ENCODE measurements at places on chromosomes 2 and 18.

DNA sequence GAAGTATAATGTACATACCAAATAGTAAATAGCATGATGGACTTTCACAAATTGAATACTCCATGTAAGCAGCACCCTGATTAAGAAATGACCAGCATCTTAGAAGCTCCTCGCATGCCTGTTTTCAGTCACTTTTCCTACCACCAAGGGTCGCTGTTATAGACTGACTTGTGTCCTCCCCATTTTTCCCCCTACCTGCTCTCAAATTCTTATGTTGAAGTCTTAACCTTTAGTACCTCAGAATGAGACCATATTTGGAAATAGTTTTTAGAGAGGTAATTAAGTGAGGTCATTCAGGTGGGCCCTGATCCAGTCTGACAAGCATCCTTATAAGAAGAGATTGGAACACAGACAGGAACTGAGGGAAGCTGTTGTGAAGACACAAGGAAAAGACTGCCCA, 125.9 kb downstream of the LYPD6 start:
- DNase-seq: no peak

- DNase-seq: no peak
These were observed 1.3 kb downstream of the AOX1 start for GRCh38 chr2:200587007-200587616.

DNA sequence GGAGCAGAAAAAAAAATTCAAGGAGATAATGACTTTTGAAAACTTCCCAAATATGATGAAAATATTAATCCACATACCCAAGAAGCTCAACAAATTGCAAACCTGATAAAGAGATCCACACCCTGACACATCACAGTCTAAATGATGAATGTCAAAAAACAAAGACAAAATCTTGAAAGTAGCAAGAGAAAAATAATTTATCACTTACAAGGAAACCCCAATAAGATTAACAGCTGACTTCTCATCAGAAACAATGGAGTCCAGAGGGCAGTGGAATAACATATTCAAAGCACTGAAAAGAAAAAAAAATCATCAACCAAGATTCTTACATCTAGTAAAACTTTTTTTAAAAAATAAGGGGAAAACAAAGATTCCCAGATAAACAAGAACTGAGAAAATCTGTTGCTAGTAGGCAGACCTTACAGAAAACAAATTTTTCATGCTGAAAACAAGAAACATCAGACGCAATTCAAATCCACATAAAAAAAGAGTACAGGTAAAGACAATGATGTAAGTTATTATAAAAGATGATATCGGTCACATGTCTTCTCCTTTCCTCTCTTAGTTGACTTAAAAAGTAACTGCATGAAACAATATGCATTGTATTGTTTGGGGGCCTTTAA, 21.3 kb downstream of the SLC66A2 start:
- DNase-seq: no peak

DNA sequence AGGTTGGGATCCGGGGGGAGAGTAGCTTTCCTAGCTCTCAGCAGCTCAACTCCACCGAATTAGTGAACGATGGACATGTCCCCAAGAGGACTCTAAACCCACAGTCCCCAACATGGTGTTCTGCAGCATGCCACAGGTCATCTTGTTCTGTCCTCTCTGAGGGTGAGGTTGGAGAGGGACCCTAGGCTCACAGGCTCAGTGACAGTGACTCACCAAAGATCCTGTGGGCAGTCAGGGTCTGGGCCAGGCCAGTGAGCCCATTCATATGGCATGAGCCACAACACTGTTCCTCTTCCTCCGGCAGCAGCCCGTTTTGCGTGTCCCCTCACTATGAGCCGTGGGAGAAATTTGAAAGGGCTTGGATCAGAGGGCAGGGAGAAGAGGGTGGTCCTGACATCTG, 2.8 kb upstream of the SLC20A1 start:
- DNase-seq: no peak

DNA sequence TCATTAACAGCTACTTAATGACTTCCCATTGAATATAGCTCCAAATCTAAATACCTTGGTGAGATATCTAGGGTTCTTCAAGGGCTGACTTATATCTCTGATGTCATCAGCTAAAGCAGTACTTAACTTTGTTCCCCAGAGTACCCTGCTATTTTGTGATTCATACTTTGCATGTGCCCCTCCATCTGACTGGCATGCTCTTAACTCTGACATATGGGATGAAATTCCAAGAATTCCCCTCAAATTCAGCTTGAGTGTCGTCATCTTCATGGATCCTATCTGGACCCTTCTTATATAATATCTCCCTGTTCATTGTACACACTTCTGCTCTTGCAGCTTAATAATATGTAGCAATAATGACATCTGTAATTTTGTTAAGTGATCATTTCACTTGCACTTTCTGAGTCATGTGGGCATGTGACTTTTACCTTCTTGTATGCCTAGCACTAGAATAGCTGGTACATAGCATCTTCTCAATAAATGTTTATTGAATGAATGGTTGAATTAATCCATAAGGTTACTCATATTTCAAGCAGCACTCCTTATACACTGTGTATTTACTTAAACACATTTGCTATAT, 172.9 kb downstream of the WDR7 start:
- no peak for DNase-seq

GRCh38 chr2:210544831-210545230, 11.6 kb upstream of the CPS1 start:
- no peak for DNase-seq

DNA sequence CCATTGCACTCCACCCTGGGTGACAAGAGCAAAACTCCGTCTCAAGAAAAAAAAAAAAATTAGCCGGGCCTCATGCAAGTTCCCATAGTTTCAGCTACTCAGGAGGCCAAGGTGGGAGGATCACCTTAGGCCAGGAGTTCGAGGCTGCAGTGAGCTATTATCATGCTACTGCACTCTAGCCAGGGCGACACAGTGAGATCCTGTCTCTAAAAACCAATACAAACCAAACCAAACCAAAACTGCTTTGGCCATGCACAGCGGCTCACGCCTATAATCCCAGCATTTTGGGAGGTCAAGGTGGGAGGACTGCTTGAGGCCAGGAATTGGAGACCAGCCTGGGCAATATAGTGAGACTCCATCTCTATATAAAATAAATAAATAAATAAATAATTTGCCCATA, 19.1 kb downstream of the NIFK start:
- no peak for DNase-seq

GRCh38 chr2:236963631-236964182, 122.0 kb upstream of the COPS8 start:
- no peak for DNase-seq

- DNase-seq: no peak
These were observed 3.9 kb upstream of the MLPH start for GRCh38 chr2:237483018-237483731.

All from stimulated activated CD8-positive, alpha-beta memory T cell treated with anti-CD3 and anti-CD28 coated beads, Interleukin-15, amount 100 ng/mL, for 48 hours (primary cell).